Neural progenitor cell (in vitro differentiated cells): ENCODE measurements at places on chromosomes 5 and 9. TPM values are rescaled to one million over a fixed set of nuclear protein-coding genes. Genes with fewer than 3 reads are reported as not detected.
A peak's percentile ranks its signal among the peaks of the same experiment; 100 is the strongest.

The KCNV2 gene
- not detected in 2 replicates for total RNA-seq

The DMRT3 gene
- 0.41 and 0.90 TPM in 2 replicates for total RNA-seq

DNA sequence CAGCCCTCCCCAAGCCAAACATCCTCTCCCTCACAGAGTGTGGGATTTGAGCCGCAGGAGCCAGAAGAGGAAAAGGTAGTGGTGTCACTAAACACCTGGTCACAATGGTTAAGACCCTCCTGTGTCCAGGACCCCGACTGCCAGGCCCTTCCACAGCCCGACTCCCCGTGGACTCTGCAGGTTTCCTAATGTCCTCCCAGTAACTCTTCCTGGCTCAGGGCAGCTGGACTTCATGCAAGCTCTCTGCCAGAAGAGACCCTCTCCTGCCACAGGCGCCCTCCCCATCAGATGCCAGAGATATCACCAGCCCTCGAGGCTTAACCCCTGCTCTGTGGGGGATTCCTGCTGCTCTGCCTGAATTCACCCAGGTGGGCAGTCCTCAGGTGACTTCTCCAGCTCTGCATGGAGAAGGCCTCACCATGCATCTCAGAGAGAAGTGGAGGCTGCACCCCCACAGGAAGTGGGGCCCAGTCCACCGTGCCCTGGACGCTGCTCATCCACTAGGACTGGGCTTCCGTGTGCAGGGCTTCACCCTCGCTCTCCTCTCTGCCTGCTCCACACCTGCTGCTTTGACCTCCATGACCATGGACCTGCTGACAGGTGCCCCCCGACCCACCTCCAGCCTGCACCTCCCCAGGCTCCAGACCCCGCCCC is 111.2 kb downstream of the ADAMTS2 start:
- H3K27me3 ChIP-seq = no peaks in the 10 kb centered on the region
- no peaks in the 10 kb centered on the region for H3K4me1 ChIP-seq
- no peaks in the 10 kb centered on the region for H3K36me3 ChIP-seq
- DNase-seq = no peak

DNA sequence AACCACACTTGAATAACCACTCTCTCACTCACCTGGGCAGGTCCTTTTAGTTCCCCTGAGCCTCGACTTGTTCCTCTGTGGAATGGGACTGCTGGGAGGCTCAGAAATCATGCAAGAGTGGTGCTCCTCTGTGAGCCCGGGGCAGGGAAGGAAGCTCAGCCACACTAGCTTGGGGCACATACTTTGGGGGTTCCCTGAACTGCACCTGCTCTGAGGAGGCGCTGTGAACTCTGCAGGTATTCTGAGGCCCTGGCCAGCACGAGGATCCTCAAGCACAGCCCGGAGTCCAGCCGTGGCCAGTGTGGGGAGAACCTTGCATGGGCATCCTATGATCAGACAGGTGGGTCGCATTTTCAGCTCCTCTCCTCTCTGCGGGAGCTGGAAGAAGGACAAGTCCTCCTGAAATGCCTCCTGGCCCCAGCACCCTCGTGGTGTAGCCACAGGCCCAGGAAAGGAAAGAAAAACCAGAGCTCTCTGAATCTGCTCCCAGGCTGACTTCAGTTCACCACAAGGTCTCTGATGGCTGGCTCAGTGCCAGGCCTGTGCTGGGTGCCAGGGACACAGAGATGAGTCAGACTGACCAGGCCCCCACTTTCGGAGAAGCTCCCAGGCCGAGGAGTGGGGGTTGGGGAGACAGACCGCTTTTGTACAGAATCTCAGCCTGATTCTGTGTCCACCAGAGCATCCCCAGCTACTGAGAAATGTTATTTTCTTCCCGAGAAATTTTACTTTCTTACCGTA is 11.9 kb downstream of the GLIPR2 start:
- DNase-seq = no peak
- no peaks in the 10 kb centered on the region for H3K4me1 ChIP-seq
- no peaks in the 10 kb centered on the region for H3K36me3 ChIP-seq
- H3K27me3 ChIP-seq = no peaks in the 10 kb centered on the region
- no peak overlapping the region for H3K4me3 ChIP-seq

GRCh38 chr5:76808141-76808691 is 10.6 kb upstream of the F2RL1 start:
- DNase-seq = peak; percentile 91
- peak overlapping the region; percentile 99 for H3K27ac ChIP-seq
- H3K27me3 ChIP-seq = no peaks in the 10 kb centered on the region
- H3K4me3 ChIP-seq = peak overlapping the region; percentile 33

GRCh38 chr5:160511280-160511929 is 89.8 kb downstream of the PTTG1 start:
- DNase-seq = no peak
- no peak overlapping the region for H3K27ac ChIP-seq
- no peaks in the 10 kb centered on the region for H3K27me3 ChIP-seq
- H3K4me3 ChIP-seq = no peak overlapping the region

DNA sequence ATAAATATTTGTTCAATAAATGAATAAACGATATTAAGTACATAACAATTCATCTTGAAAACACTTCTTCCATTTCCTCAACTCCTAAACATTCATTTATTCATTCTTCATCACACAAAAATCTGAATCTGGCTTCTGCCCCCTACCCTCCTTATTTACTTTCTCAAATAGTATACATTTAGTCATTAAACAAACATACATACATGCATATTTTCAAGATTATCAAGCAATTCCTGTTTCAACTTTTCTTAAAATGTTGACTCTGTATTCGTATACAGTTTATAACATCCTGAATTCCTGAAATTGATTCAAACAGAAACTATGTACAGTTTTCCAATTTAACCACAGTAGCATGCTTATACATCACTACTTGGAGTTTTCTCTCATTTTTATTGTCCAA is 129.0 kb downstream of the MUSK start:
- no peaks in the 10 kb centered on the region for H3K4me1 ChIP-seq
- no peaks in the 10 kb centered on the region for H3K27me3 ChIP-seq
- no peaks in the 10 kb centered on the region for H3K36me3 ChIP-seq
- H3K4me3 ChIP-seq = no peak overlapping the region

- no peak overlapping the region for H3K27ac ChIP-seq
- no peak for DNase-seq
- no peak overlapping the region for H3K4me3 ChIP-seq
- H3K27me3 ChIP-seq = no peaks in the 10 kb centered on the region
- no peaks in the 10 kb centered on the region for H3K36me3 ChIP-seq
- H3K4me1 ChIP-seq = no peaks in the 10 kb centered on the region
Observed at GRCh38 chr9:92723801-92724323, 40.8 kb downstream of the BICD2 start.

DNA sequence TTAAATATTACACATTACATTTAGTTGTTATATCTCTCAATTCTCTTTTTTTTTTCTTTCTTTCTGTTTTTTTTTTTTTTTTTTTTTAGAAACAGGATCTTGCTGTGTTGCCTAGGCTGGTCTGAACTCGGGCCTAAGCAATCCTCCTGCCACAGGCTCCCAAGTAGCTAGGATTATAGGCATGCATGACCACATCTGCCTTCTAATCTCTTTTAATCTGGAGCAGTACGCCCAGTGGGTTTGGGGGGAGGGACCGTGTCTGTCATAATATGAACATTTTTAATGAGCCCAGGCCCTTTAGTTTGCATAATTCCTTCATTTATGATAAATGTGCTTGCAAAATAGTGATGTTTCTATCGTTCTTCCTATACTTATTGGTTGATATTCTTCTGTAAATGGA is 10.3 kb downstream of the RHOBTB3 start:
- H3K36me3 ChIP-seq = no peaks in the 10 kb centered on the region
- no peak overlapping the region for H3K4me3 ChIP-seq
- DNase-seq = no peak
- H3K4me1 ChIP-seq = no peaks in the 10 kb centered on the region
